ENCODE measurements at places on chromosomes 5 and 9. TPM values are rescaled to one million over a fixed set of nuclear protein-coding genes. Genes with fewer than 3 reads are reported as not detected.

The QSOX2 gene
- total RNA-seq: 3.4 TPM

The NTRK2 gene
- 2.6 TPM for total RNA-seq

The GALNT10 gene
- total RNA-seq: 19.1 TPM

The MYORG gene
- total RNA-seq: 29.0 TPM

The EQTN gene
- 1.2 TPM for total RNA-seq

The FGFR4 gene
- 5.8 TPM for total RNA-seq
